MG63 (cell line): ENCODE measurements at places on chromosomes 7 and 10. TPM values are rescaled to one million over a fixed set of nuclear protein-coding genes. Genes with fewer than 3 reads are reported as not detected.

DNA sequence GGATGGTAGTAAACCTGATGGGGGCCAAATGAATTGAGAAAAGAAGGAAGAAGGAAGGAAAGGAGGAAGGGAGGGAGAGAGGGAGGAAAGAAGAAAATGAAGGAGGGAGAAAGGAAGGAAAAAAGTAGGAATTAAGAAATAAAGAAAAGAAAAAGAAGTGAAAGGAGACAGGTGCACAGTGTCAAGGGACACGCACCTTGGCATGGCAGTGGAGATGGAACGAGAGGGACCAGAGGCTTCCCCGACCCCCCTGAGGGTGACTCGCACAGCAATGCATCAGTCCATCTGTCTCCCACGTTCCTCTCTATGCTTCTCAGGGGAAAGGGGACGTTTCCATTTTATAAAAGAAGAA lies 199.6 kb downstream of the CXCL12 start:
- DNase-seq: no peak

DNA sequence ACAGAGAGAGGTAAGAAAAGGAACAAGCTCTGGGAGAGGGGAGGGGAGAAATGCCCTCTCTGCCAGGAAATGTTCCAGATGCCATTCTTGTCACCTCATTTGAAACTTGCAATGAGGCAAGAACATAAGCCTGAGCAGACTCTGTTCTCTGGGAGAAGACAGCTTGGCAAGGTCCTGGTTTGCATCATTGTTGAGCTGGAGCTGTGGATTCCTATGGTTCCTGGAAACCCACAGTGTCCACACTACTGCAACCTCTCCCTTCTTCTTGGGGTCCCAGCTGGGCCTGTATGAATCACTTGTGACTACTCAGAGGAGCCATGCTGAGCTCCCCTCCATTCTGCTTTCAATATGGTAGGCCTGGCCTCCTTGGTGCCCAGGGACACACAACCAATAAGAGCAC lies 60.8 kb upstream of the HECTD2 start:
- peak; percentile 78 for DNase-seq

DNA sequence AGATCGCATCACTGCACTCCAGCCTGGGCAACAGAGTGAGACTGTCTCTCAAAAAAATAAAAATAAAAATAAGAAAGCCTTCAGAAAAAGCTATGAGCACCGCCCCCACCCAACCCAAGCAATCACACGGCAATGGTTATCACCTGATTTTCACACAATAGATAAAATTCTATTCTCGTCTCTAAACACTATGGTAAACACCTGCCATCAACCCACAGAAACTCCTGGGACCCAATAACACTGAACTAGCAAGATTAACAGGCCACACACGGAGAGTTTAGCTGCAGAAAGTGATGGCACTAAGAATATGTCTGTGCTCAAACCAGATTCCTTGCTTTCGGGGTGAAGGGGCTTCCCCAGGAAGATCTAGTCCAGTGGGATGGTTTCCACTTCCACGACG lies 173.8 kb downstream of the DIP2C start:
- no peak for DNase-seq

DNA sequence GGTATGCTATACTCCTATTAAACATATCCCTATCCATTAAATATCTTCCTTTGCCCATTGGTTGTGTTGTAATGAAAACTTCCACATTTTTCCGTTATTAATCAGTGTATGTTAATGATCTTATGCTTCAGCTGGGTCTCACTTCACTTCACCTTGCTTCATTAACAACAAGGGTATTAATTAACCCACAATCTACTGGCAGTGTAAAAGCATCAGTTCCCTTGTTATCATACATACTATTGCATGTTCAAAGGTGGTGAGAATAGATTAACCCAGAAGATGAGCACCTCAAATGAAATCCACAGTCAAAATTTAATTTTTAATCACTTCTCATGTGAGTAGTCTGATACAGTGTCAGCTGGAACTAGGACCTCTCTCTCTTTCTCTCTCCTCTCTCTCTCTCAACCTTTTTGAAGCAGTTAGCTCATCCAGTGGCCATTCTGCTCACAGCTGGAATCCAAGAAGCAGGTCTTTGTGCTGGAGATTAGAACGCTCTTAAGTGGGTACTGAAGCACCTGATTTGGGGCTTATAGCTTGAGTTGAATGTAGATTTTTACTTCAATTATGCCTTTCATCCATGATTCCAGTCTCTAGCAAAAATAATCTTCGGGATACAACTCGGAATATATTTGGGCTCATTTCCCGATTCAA lies 172.3 kb downstream of the RAPGEF5 start:
- no peak for DNase-seq

The C10orf71 gene
- total RNA-seq: not detected in 2 replicates

The RRP12 gene
- 19.0 and 34.7 TPM in 2 replicates for total RNA-seq

The EBF3 gene
- 3.1 and 3.4 TPM in 2 replicates for total RNA-seq

The TMEM213 gene
- total RNA-seq: not detected in 2 replicates

The PRLHR gene
- total RNA-seq: not detected in 2 replicates

The OR9A2 gene
- total RNA-seq: not detected in 2 replicates

The DCLRE1A gene
- total RNA-seq: 7.4 and 10.2 TPM in 2 replicates

The NME8 gene
- not detected in 2 replicates for total RNA-seq
